ENCODE measurements at places on chromosomes 6 and 20.

DNA sequence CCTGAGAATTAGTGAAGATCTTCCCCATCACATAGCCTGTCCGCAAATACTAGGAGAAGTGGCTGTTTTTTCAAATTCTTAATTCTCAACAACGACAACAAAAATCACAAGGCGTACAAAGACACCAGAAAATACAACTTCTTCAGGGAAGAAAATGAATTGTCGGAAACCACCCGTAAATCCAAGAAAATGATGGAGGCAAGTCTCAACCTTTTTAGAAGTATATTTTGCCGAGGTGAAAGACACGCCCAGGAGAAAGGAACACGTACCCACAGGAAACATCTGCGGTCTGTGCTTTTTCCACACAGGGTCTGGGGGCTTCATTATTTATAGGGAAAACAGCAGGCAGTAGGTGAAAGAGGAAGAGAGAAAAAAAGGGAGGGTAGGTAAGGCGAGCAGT is 223.9 kb upstream of the GGTLC1 start:
- DNase-seq = no peak

GRCh38 chr6:22024973-22025467 is 271.8 kb downstream of the PRL start:
- no peak for DNase-seq

GRCh38 chr6:157221817-157222175 is 101.5 kb downstream of the TMEM242 start:
- DNase-seq = no peak

- no peak for DNase-seq
Measured at GRCh38 chr20:1945660-1946059, 48.2 kb downstream of the PDYN start.

- no peak for DNase-seq
Measured at GRCh38 chr6:36685166-36685924, 6.8 kb downstream of the CDKN1A start.

DNA sequence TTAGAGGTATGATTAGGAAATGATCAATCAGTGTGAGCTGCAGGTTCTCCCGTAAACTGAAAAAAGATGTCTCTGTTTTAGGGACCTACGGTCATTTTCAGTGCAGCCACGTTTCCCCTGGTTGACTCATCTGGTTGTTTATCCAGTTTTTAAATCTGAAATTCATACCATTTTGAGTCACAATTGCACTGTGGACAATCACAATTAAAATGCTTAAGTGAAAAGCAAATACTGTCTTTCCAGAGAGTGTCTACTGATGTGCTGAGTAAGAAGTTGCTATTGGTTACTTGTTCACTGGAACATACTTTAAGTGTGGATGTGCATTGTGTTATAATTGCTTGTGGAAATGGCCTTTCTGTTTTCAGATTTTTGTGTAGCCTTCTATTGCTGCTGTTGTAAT is 305.1 kb upstream of the SASH1 start:
- DNase-seq = no peak
